ENCODE measurements at places on chromosomes 6 and 20.

- DNase-seq, result no peak
These were observed 128.4 kb upstream of the NOX3 start for GRCh38 chr6:155584006-155584405.

DNA sequence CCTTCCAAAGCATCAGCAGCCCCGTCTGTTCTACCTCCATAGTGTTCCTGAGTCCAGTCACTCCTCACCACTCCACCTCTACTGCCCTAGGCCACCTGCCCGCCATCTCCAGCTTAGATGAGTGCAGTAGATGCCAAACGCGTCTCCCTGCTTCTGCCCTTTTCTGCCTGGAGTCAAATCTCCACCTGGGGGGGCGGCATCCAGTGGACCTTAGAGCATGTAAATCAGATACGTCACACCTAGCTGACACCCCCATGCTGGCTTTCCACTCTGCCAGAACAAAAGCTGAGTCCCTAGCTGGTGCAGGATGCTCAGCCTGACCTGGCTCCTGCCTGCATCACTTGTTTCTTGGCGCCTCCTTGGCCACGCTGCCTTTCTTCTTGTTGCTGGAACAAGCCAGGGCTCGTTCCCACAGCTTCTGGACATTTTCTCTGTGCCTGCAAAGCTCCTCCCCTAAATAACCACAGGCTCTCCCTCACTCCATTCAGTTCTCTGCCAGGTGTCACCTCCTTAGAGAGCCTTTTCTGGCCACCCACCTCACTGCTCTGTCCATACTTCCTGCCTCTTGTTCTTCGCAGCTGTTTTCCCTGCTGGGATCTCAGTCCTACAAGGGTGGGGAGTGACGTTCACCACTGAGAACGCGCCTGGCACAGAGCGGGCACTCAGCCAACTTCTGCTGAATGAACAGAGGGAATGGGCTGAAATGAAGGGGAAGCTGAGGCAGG is 5.8 kb downstream of the DDR1 start:
- DNase-seq, result no peak

DNA sequence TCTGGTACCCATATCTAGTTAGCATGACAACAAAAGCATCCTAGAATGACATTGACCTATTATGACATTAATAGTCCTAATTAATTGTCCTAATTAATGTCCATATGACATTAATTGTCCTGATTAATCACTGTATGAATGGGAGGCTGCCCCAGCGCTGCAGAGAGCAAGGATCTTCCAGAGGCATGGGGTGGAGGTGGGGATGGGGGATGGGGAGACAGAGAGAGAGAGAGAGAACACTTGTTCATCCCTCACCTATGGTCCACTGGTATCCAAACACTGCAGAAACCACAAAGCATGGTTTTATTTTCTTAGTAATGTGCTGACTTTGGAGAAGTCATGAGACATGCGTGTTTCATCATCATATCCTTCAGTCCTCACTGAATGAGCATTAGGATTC is 235.1 kb downstream of the FNDC1 start:
- DNase-seq, result no peak

DNA sequence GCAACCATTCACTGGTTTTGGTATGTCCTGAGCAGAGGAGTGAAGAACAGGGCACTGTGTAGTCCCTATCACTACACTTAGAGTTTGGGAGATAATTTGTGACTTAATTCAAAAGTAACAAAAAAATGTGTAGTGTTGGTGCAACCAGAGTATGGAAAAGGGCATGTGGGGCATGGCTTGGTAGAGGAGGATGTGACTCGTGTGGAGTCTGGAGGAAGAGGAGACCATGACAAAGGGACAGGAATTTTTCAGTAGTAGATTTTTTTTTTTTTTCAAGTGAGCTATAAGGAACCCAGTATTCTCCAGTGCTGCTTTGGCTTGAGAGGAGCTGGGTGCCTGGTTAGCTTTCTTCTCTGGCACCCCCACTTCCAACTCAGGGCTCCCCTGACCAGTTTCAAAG is 5.1 kb downstream of the MTRES1 start:
- DNase-seq, result no peak

DNA sequence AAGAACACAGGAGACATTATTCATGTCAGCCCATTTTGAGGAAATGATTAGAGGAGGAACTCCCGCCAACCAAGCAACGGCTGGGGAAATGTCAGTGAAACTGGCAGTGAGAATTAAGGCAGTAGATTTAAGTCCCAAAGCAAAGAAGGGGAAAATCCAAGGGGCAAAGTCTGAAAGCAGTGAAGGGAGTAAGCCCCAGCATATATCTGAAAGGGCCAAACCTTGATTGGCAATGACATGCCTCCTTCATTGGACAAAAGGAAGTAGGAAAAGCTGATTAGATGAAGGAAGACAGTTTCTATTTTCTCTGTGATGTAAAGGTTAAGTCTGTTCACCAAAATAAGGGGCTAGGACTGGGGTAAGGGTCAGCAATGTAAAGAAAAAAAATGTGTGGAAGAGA is 190.3 kb downstream of the RNF144B start:
- DNase-seq, result no peak

- DNase-seq, result no peak
These were observed at the start of gene NOL4L for GRCh38 chr20:32585011-32585585. TSS of gene NOL4L (minus strand) at chr20:32585333. CDS start at chr20:32584890, 443 bp downstream.

DNA sequence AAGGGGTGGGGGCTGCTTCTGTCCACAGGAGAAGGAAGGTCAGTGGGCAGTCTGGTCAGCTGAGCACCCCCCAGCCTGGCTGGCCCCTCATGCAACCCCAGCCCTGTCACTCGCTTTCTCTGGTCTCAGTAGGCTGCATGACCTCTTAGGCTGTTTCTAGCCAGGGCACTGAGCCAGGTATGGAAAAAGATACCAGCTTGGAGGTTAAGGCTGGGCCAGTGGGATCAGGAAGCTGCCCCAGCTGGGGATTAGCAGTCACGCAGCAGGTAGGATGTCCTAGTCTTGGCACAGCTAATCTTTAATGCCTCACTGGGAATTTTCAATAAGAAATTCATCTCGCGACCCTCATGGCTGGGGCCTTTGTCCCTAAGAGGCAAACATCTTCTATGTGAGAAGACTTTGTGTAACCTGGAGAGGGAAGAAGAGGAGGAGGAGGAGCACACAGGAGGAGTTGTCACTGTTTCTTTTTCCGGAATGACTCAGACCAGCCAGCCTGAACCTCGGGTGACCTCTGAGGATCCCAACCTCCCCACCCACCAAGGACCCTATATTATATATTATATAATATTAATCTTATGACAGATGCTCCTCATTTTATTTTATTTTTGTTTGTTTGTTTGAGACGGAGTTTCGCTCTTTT is 2.4 kb upstream of the BPIFA2 start:
- DNase-seq, result no peak

DNA sequence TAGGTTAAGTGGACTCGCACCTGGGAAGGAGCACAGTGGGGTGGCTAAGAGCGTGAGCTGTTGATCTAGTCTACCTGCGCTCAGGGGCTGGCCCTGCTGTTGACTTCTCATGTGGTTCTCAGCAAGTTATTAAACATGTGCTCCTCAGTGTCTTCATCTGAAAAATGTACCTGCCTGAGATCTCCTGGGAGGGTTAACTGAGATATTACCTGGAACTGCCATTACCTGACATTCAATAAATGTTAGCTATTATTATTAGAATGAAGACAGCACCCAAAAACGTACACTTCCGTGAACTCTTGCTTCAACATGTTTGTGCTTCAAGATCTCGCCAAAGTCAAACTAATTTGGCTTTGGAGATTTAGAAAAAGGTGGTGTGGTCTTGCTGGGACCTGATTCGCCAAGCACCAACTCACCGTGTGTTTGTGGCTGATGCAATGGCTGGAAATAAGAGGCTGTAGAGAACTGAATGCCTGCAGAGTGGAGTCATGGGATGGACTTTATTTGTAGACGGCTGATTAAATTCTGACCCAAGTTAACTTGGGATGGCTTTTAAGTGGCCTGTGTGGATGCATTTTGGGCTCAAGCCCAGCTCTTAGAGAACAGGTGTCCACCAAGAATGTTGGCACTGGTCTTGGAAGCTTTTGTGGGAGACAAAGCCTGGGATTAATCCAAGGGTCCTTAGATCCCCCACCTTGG is 692.9 kb downstream of the QKI start:
- DNase-seq, result no peak

- no peak for DNase-seq
These were observed 375.4 kb upstream of the RSPO3 start for GRCh38 chr6:126743076-126743475.

GRCh38 chr6:29790626-29791025 is 37.0 kb upstream of the HLA-G start:
- DNase-seq, result no peak

- no peak for DNase-seq
These were observed 38.9 kb downstream of the SAMD5 start for GRCh38 chr6:147547369-147547902.

DNA sequence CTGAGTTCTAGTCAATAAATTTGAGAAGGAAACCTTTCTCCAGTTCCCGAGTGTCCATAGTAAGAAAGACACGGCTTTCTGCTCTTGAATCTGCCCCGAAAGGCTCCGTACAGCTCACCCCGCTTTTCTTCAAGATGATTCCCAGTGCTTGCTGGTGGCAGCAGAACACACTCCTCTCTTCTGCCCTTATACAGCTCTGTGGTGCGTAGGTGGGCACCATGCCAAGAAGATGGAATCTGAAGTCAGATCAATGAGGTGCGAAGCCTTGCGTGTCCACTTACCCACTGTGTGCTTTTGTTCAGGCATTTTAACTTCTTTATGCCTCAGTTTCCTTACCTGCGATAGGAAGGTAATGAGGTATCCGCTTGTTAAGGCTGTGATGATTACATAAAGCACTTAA is 142.2 kb downstream of the WDR27 start:
- no peak for DNase-seq

DNA sequence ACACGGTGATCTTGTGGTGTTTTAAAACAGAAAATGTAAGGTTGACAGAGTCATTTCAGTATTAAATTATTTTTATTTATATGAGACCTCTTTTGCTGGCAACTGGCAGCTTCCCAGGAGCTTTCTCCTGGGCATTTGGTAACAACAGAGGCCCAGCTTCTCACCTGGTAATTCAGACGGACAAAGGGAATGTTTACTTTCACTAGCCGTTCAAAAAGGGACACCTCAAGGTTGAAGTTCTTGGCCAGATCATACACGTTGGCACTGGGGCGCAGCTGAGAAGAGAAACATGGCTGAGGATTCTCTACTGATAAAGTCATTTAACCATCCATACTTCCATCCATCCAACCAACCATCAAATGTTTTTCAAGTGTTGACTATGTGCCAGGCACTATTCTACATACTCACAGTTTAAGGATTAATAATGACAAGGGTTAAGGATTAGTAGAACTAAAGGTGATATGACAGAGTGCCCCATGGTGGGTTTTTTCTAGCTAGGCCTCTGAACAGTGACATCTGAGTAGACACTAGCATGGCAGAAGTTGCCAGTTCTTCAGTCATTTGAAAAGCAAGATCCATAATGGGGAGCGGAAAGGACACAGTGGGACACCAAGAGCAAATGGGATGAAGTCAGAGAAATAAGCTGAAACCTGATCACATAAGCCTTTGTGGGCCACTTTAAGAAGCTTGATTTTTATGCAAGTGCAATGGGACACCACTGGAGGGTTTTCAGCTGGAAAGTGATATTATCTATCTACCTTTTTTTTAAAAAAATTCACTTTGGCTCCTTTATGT is 25.1 kb downstream of the ZNFX1 start:
- no peak for DNase-seq

GRCh38 chr6:145067430-145067829 is 667.9 kb downstream of the EPM2A start:
- no peak for DNase-seq
